ENCODE measurements at places on chromosomes 16 and 17. TPM values are rescaled to one million over a fixed set of nuclear protein-coding genes. Genes with fewer than 3 reads are reported as not detected.
A peak's percentile ranks its signal among the peaks of the same experiment; 100 is the strongest.

DNA sequence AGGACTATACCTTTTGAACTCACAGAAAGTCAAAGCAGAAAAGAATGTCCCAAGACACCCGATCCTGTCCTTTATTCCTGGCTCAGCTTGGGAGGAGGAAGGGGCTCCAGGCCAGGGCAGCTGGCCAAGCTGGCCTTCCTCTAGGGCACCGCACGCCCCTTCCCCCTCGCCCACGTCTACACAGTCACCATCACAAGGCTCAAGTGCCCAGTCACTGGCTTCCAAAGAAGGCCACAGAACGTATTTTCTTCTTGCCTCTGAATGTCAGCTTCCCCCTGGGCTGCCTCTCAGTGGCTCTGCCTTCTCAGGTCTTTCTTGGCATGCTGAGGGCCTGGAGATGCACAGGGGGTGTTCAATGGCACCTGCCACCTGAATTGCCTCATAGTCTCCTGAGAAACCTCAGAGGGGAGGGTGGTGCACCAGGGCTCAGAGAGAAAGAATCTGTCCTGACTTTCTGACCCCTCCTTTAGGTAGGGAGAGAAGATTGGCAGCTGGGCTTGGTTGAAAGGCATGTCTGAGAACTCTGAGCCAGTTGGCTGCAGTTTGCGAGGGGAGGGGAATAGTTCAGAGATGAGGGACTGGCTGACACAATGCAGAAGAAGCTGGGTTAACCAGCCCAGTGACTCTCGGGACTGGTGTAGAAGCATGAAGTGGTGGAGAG, 2.1 kb downstream of the DHRS11 start:
- H3K27me3 ChIP-seq: no peaks in the 10 kb centered on the region
- H3K36me3 ChIP-seq: peaks cover 61% of the 10 kb centered on the region

DNA sequence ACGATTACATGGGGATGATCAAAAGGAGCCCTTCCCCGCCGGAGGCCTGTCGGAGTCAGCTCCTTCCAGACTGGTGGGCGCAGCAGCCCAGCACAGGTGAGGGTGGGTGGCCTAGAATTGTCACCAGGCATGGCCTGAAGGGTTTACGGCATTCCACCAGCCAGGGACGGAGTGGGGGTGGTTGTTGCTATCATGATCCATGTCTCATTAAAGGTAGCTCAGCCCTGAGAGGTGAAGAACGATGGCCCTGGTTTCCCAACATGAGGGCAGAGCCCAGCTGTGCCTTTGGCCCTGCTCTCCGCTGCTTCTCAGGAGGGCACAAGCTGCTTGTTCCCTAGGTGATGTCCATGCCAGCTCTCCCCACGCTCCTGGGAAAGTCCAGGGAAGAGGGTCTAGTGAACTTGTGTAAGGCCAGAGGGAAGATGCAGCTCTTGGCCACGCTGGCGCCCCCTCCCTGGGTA, 14.2 kb downstream of the IRF8 start:
- H3K27ac ChIP-seq: no peak overlapping the region
- DNase-seq: no peak
- no peaks in the 10 kb centered on the region for H3K4me1 ChIP-seq
- H3K36me3 ChIP-seq: no peaks in the 10 kb centered on the region

DNA sequence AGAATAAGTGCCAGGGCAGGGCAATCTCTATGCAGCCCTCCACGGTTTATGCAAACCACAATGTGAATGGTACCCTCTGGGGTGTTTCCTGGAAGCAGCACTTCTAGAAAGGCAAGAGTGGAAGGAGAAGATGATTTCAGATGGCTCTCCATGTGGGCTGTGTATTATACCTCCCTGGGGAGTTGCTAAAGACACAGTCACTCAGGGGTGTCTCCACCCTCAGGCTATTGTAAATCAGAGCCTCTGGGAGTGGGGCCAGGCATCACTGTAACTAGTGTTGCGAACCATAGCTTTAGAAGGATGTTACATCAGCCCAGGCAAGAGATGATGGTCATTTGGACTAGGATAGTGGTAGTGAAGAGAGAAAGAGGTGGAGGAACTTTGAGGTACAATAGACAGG, 83.3 kb upstream of the ZKSCAN2 start:
- no peak overlapping the region for H3K4me3 ChIP-seq
- no peaks in the 10 kb centered on the region for H3K4me1 ChIP-seq
- no peak overlapping the region for H3K27ac ChIP-seq
- H3K36me3 ChIP-seq: no peaks in the 10 kb centered on the region
- H3K27me3 ChIP-seq: no peaks in the 10 kb centered on the region
- DNase-seq: no peak

- H3K36me3 ChIP-seq: no peaks in the 10 kb centered on the region
- no peak overlapping the region for H3K4me3 ChIP-seq
- H3K4me1 ChIP-seq: peaks cover 9% of the 10 kb centered on the region
- no peak for DNase-seq
- no peak overlapping the region for H3K27ac ChIP-seq
Observed at GRCh38 chr17:36001862-36002603, 680 bp upstream of the CCL15 start.

GRCh38 chr16:16073891-16074881, 124.8 kb downstream of the ABCC1 start:
- no peak overlapping the region for H3K4me3 ChIP-seq
- peaks cover 26% of the 10 kb centered on the region for H3K36me3 ChIP-seq
- no peak overlapping the region for H3K27ac ChIP-seq
- peak; percentile 80 for DNase-seq
- H3K27me3 ChIP-seq: no peaks in the 10 kb centered on the region

DNA sequence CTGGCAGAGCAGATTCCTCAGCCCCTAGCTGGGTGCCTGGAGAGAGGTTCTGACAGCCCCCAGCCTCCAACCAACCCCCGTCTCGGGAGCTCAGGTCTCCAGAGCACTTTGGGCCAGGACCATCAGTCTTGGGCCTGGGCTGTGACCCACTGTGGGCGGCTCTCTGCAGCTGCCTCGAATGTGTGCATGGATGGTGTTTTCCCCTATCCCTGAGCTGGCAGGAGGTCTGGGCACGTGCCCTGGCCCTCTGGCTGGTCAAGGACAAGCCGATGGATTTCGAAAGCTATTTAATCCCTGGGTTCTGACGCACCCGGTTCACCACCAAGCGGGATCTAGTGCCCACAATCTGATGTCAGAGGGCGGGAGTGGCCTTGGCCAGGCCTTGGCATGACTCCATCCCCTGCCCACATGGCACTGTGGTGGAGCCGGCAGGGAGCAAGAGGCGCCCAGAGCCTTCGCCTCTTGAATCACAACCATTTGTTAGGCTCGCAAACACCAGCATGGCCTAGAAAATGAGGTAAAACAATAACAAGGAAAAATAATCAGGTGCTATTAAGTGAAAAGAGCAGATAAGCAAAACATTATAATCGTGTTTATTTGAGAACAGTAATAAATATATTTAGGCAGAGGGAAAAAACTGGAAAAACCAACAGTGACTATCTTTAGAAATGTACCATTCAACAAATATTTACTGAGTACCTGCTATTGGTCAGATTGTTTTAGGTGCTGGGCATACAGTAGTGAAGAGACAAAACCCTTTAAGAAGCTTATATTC, 69.3 kb upstream of the TOB1 start:
- no peak overlapping the region for H3K27ac ChIP-seq
- no peak overlapping the region for H3K4me3 ChIP-seq
- peaks cover 17% of the 10 kb centered on the region for H3K27me3 ChIP-seq
- no peak for DNase-seq
- peaks cover 5% of the 10 kb centered on the region for H3K4me1 ChIP-seq
- H3K36me3 ChIP-seq: no peaks in the 10 kb centered on the region

DNA sequence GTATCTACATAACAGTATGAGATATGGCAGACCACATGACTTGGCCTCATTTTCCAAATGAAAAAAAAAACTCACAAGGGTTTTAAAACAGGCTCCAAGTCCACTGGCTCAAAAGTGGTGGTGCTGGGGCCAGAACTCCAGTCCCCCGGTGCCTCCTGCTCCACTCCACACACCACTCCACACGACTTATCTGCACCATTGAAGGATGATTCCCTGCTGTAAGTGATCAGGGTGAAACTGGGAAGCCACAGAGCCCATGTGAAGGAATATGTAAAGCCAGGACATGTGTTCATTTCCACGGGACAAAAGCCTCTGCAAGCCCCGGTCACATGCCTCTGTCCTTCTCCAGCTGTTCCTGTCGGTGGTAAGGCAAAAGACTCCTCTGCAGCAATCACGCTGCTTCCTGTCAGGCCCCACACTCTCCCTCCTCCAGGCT, 97.2 kb downstream of the ZNF18 start:
- H3K4me3 ChIP-seq: no peak overlapping the region
- H3K27me3 ChIP-seq: no peaks in the 10 kb centered on the region
- H3K27ac ChIP-seq: no peak overlapping the region
- no peaks in the 10 kb centered on the region for H3K4me1 ChIP-seq
- DNase-seq: peak; percentile 52
- no peaks in the 10 kb centered on the region for H3K36me3 ChIP-seq

DNA sequence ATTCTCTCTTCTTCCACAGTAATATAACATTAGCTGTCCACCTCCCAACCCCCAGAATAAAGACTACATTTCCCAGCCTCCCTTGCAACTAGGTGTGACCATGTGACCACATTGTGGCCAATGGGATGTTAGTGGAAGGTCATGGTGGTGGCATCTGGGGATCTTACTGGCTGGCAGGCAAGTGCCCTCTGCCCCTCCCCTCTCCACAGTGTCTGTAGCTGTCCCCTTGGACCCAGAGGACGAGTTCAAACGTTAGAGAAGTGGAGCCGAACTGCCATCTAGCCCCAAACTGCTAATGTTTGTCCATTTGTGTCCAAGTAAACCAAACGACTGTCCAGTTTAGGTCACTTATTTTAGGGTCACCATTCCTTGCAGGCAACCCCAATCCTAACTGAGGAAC, 26.6 kb upstream of the KCNG4 start:
- no peaks in the 10 kb centered on the region for H3K4me1 ChIP-seq
- H3K4me3 ChIP-seq: no peak overlapping the region
- DNase-seq: peak; percentile 92
- no peaks in the 10 kb centered on the region for H3K36me3 ChIP-seq

The SDR42E2 gene
- total RNA-seq: not detected

All from endodermal cell (in vitro differentiated cells).